ENCODE measurements at places on chromosomes 3 and 15.
A peak's percentile ranks its signal among the peaks of the same experiment; 100 is the strongest.

- no peak for DNase-seq
Measured at GRCh38 chr15:81133782-81134461, at the start of gene CFAP161. CFAP161 (plus strand) TSS chr15:81134270; CDS start chr15:81134330, 60 bp downstream.

- DNase-seq = peak; percentile 84
Measured at GRCh38 chr15:29821416-29822099, 710 bp downstream of the TJP1 start.

GRCh38 chr3:38152609-38153008, 12.7 kb upstream of the OXSR1 start:
- no peak for DNase-seq

DNA sequence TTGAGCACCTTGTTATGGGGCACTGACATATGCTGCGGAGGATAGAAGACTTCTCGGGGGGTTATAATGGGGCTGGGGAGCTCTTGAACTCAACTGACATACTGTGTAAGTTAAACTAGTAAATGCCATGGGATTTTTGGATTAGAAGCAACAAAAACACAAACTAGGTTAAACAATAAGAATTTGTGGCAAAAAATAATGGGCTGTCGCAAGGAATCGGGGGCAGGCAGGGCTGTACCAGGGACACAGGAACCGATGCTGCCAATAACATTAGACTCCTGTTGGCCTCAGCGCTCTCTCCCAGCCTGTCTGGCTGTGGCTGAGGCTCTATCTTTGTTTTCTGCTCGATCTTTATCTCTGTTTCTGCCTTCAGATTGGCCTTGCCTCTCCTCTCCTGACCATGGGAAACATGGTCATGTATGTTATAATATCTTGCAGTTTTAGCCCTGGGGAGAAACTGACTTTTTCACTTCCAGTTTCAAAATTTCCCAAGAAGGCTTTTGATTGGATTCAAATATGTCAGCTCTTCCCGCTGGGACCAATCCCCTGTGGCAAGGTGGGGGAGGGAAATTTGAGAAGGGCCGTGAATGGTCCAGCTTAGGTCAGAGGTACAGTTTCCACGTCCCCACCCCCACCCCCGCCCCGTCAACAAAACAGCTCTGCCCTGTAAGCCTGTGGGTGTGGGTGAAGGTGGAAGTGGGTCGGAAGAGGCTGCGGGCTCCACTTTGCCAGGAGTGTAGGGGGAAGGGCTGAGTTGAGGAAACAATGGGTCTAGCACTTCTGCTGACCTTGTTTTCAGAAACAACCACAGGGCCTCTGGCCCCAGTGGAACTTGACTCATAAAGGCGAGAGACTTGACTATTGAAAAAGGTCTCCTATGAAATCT, 161.1 kb upstream of the TBL1XR1 start:
- no peak for DNase-seq

GRCh38 chr3:73586190-73586589, 38.6 kb downstream of the PDZRN3 start:
- no peak for DNase-seq

- no peak for DNase-seq
Measured at GRCh38 chr3:146374146-146374545, 95.2 kb downstream of the PLSCR2 start.

DNA sequence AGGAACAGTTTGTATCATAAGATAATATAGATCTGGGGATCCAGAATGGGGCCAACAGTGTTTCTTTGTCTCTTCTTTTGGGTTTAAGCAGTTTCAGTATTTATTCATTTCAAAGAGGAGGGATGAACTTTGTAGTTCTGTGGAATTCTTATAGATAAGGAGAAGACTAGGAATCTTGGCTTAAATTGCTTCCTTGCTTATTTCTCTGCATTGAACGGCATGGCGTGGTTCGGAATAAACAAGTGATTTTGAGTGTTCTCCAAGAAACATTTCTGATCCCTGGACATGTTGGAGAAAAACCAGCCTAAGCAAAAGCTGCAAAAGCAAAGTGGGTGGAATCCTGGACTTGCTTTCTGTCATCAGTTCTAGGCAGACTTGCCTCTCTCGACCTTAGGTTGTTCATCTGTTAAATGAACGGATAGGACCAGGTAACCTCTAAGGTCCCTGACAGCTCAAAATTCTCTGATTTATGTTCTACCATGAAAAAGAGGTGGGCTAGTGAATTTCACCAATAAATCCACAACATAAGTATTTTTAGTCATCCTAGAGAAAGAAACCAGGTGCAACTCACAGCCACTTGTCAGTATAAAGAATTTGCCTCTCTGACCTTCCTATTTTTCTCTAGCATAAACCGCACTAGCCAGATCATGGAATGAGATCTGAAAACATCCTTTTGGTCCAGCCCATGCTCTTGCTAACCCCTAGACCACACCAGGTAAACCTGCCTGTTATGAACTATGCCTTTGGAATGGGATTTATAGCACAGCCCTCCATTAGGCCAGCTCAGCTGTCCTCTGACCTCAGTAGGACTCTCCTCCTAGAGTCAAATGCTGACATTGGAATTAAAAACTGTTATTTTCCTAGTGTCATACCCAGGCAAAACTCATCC, 78.8 kb downstream of the CLDN11 start:
- DNase-seq = no peak

DNA sequence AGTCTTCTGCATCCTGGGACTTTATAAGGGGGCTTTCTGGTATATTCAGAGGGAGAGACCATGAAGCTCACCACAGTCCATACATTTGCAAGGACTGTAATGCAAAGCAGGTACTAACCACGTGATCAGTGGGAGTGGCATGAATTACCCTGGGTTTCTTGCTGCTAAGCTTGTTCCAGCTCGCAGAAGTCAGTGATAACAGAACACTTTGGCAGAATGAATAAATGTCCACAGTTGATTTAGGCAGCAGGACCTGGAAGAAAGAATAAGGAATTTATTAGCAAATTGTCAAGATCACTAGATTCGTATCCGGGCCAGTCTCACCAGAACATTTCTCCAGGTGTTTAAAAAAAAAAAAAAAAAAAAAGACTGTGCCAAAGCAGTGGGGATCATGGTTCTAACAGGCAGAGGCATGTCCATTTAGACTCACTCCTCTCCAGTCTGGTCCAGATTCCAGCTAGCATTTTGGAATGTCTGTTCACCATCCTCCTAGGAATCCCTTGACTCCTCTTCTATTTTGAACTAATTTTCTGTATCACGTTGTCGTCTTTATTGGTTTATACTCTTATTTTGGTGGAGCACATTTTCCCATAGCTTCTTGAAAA, 24.5 kb downstream of the HHLA2 start:
- DNase-seq = no peak

GRCh38 chr3:23874359-23875112, 42.3 kb downstream of the NKIRAS1 start:
- no peak for DNase-seq
